NCI-H1417 (cell line): ENCODE measurements at places on chromosomes 2 and 18.

- peak; percentile 73 for DNase-seq
These were observed 226.3 kb downstream of the NBAS start for GRCh38 chr2:15334644-15335326.

GRCh38 chr18:76708071-76708721 is 114.2 kb upstream of the ZNF236 start:
- no peak for DNase-seq

DNA sequence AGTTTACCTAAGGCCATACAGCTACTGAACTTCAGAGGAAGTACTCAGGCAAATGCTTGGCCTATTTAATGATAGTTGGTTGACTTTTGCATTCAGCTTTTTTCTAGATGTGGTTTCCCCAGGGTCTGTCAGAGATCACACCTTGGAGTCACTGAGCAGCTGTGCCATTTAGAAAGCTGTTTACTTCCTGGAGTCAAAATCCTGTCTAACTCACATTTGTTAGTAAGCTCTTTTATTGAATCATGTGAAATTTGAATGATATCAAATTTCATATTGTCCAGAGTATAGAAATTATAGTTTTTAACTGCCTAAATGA is 7.6 kb upstream of the TRIB2 start:
- no peak for DNase-seq

DNA sequence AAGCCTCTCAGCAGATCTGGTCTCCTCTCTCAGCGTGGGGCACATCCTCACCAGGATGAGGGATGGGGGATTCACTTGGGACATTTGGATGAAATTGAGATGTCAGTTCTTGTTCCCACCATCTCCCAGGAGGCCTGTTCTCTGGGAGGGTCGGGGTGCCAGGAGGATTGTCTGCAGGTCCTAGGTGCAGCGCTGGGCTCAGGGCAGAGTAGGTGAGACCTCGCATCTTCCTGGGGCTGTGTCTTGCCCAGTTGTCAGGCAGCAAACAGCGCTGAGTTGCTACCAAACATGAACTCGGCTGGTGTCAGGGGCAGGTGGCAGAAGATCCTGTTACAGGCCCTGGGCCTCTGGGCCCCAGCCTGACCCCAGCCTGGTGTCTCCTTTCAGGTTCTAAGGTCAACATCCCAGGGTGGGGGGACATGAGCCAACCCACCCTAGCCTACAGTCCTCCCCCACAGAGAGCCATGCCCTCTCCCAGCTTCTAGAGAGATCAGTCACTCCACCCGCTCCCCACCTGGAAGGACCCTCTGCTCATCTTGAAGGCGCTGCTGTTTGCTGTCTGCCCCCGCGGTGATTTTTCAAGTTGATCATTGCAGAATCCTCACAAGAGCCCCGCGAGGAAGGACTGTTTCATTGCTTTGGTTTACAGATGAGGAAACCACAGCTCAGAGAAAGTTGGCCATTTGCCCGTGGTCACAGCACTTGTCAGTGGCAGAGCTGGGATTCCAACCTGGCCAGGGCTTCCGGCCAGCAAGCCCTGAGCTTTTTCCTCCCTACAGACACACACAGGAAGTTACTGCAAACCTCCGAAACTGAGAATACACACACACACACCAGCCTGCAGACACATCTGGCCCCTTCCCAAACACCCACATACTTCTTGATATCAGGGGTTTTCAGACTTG is 83.9 kb downstream of the STPG4 start:
- DNase-seq, result no peak

DNA sequence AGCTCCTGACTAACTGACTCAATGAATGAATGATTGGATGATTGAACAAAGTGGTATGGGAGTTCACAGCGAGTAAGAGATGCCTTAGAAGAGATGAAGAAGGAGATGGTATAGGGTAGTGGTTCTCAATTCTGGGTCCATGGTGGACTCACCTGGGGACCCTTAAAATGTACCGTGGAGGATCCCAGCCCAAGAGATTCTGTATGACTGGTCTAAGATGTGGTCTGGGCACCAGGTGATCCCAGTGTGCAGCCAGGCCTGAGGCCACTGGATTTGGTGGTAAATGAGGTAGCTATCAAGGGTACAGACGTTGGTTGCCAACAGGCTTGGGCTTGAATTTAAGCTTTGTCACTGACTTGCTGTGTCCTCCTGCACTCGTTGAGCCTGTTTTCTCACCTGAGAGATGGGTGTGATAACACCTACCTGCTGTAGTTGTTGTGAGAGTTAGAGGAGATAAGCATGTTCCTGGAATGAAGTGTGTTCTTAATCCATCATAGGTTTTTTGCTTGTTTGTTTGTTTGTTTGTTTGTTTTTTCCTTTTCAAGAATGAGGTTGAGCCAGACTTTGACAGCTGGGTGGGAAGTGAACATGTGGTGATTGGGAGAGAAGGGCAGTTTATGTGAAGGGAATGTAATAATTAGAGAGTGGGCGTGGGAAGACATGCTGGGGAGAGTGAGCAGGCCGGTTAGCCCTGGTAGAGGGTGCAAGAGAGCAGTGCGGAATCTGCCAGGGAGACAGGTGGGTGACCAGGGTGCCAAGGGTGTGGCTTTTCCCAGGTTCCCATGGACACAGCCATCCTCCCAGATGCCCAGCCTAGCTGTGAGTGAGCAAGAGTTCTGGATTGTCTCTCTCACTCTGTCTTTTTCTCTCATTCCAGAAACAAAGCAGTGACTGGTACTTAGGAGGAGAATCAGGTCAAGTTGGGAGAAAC is 31.4 kb upstream of the IL1B start:
- DNase-seq, result no peak

- peak; percentile 24 for DNase-seq
These were observed 176.6 kb upstream of the CREB1 start for GRCh38 chr2:207352978-207353671.

DNA sequence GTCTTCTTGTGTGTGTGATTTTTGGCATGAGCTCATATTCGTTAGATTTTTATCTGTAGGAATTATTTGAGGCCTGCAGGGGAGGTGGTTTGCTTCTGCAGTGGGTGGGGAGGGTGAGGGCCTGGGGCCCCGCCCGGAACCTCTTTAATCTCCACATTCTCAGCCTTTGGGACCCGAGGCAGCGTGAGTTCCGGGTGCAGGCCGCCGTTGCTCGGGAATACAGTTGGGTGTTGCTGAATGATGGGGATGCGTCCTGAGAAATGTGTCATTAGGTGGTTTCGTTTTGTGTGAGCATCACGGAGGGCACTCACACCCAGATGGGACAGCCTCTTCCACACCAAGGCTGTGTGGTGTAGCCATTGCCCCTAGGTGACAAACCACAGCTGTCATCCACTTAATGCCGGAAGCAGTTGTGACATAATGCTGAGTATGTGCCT is 13.7 kb upstream of the GAL3ST2 start:
- DNase-seq, result no peak

DNA sequence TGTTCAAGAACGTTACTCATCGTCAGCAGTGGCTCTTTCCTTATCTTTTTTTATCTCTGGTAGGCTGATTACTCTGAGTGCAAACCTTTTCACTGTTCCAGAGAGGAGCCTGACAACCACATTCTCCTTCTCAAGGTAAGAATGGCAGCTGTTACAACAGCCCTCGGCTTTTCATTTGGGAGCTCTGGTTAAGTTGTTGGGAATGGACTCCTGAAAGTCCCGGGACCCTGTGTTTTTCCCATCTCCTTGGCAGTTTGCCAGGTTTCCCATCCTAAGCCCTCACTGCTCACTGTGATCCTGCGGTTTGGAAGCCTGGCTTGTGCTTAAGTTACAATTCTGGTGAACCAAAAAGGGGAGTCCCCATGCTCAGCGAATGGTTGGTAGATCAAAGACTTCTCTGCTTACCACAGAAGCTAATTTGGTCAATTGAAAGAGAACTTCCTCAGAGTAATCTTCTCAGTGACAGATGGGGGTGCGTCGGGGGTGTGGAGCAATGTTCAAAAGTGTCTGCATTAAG is 122.3 kb downstream of the LYPD6B start:
- no peak for DNase-seq

DNA sequence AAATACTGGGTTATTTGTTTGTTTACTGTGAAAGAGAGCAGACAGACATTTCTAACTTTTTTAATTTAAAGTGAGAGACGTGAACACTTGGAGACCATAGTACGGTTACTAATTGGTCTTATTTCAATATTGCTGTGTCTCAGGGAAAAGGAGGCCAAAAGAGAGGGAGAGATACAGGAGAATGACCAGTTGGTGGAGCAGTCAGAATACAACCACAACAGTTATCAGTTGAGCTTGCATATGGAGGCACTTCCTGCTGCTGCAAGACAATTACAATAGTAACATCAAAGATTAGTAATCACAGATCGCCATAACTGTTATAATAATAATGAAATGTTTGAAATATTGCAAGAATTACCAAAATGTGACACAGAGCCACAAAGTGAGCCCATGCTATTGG is 58.2 kb downstream of the TWSG1 start:
- no peak for DNase-seq

- no peak for DNase-seq
These were observed 5.5 kb downstream of the SULT1C4 start for GRCh38 chr2:108383146-108383830.
